ENCODE measurements at places on chromosomes 13 and 19. TPM values are rescaled to one million over a fixed set of nuclear protein-coding genes. Genes with fewer than 3 reads are reported as not detected.

DNA sequence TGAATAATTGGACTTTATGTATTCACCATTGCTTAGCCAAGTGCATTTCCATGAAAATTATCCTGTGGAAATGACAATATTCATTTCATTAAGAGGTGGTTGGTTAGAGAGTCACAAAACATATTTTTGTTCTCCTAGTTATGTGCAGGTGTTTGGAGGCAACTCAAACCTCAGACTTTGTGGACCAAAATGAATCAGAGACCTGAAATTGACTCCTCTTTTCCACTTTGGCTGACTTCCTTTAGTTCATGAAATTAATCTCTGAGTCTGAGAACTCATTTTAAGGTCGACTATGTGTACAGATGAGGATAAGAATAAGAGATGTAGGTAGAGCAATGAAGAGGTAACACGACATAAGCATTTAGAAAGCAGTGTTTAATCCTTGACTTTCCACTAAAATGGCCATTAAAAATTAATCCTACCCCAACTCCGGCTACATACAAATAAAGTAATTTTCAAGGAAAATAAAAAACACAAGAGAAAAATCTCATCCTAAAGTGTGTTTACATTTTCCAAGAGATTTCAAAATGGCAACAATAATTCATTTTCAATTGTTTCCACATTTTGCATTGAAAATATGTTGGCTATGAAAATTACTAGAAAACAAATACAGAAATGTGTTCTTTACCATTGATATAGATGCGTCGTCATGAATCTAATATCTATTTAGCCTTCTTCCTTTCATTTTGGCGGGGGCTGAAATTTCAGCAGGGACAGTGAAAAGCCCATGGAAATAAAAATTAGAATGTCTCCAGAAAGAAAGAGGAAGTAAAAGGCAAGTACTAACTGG lies 185.4 kb upstream of the CSNK1A1L start:
- no peak for DNase-seq

DNA sequence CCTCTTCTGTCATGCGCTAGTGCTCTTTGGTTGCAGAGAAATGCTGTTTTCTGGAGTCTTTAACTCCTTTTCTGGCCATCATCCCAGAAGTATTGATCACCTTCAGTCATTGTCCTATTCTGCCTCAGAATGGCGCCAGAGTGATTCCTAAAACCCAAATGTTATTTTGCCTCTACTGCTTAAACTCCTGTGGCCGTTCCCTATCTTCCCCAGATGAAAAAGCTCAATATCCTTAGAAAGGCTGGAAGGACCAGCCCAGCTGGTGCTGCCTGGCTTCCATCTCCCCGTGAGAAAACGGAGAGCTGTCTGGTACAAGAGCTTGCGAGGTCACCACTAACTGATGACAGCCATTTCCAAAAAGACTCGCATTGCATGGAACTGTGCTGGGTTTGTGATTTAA lies 179.1 kb downstream of the RBM26 start:
- no peak for DNase-seq

DNA sequence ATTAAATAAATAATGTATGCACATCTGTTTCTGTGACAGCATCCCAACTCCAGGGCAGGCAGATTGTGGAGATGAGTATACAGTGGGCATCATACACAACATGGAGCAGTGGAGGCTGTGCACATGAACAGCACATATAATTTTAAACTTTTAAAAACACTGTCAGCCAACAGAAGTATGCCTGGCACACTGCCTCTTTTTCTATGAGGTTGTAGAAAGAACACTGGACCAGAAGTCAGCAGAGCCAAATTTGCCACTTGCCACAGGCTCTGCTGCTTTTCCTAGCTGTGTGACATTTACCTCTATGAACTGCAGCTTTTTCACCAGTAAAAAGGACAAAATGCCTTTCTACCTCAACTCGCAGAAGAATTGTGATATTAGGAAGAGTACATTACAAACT lies 118.7 kb downstream of the FRY start:
- DNase-seq: peak; percentile 27

DNA sequence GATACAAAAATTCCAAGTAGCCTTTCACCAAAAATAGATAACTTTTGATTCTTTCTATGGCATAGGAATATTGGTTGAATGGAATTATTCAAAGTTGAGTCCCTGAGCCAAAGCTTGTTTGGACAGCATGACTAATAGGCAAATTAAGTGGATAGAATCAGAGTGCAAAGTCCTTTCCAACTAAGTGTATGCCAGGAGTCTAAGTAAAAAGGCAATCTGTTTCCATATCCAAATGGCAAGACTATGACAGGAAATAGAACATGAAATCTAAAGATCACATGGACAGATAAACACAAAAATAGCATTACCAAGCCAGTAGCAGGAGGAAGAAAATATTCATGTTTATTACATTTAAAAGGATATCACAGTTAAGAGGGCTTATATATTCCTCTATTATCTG lies 804.6 kb downstream of the SLITRK6 start:
- DNase-seq: peak; percentile 67

DNA sequence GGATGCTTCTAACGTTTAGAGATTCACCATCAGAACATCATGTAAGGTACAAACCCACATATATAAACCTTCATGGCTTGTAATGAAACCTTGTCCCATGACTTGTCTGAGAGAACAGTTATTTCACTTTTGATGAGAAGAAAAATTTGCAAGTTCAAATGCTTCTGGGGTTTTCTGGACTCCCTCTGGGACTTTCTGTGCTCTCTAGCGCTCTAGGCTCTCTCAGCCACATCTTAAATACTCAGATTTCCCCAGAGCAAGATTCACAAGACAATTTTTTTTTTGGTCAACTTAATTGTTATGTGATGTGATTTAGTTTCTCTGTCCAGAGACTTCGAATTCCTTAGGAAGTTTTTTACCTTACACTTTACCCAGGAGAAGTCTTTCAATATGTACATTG lies 282.8 kb upstream of the EDNRB start:
- DNase-seq: no peak

ZNF446 gene
- total RNA-seq: 4.9 TPM

GRCh38 chr19:53422551-53422950 lies 9.2 kb upstream of the ZNF761 start:
- DNase-seq: no peak

KLK6 gene
- not detected for total RNA-seq

PSG6 gene
- total RNA-seq: not detected

- no peak for DNase-seq
Observed at GRCh38 chr19:44587963-44588770, 25.2 kb upstream of the IGSF23 start.

SPC24 gene
- total RNA-seq: 20.4 TPM
